Midbrain (tissue), 1 donor: ENCODE measurements at places on chromosomes 12 and 14.
A peak's percentile ranks its signal among the peaks of the same experiment; 100 is the strongest.

DNA sequence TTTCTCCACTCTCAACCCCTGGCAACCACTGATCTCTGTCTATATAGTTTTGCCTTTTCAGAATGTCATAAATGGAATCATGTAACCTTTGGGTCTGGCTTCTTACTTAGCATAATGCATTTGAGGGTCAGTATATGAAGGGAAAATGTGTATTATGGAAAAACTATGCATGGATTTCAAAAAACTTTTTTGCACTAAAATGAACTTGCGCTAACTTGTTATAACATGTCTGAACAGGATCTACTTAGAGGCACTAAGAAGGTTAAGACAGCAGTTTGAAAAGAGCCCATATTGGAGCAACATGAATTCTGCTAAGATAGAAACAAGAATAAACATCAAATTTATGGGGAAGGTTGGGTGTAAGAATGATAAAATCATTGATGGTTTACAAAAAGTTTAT is 29.1 kb downstream of the SLC39A9 start:
- no peak for DNase-seq

DNA sequence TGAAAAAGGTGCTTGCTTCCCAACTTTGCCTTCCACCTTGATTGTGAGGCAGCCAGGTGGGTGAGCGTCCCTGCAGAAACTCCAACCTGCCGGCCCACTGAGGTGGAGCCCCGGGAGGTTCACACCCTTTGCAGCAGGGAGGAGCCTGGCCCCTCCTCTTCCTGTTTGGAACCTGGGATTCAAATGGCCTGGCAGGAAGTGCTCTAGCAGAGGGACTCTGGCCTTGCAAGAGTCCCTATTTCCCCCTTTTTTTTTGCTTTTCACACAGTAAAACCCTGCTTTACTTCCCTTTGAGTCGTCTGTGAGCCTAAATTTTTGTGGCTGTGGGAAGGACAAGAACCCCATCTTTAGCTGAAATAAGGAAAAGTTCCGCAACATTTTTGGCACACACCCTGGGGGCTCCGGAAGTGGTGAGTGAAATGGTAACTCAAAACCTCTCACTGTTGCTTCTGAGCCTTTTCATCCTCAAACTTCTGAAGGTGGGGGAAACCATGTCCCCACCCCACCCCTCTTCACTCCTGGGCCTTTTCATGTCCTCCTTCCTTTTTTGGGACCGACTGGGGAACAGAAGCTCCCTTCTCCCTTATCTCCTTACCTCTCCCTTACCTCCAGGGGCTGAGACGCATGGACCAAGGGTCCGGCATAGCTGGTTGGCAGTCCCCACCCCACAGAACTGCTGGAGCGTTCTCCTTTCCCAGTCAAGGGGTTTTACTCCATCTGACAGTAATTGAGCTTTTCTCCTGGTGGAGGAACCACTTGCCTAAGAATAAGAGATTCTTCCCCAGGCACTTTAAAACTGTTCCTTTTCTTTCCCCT is 102.0 kb downstream of the KCNMB4 start:
- no peak for DNase-seq

GRCh38 chr12:28486521-28486920 is 296.3 kb downstream of the CCDC91 start:
- DNase-seq = no peak

DNA sequence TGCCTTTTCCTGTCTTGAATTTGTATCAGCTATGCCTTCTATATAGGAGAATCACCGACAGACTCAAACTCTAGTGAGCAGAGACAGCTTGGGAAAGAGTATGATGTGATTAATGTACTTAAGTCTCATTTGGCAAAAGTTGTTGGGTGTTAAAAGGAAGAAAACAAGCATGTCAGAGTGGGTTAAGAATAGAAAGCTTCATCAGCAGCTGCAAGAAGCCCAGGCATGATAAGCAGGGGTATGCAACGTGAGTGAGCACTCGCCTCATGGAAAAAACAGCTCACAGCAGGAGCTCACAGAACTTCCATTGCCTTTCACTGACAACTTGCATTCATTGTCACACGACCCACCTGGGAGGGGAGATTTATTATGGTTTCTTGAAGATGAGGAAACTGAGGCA is 35.9 kb upstream of the WNK1 start:
- DNase-seq = no peak

GRCh38 chr12:62977418-62977817 is 42.5 kb upstream of the PPM1H start:
- DNase-seq = no peak

DNA sequence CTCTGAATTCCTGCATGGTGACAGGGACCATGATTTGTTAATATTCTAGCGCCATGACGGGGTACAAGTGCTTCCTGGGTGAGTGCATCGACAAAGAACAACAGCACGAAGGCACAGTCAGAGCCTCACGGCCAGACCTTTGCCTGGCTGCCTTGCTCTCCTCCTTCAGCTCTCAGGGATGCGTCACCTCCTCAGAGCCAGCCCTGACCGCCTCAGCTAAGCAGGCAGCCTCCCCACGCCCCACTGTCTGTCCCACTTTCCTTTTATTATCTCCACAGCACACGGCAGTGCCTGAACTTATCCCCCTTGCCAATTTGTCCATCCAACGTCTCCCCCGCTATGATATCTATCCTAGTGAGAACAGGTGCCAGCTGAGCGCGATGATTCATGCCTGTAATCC is 16.5 kb upstream of the FZD10 start:
- no peak for DNase-seq

DNA sequence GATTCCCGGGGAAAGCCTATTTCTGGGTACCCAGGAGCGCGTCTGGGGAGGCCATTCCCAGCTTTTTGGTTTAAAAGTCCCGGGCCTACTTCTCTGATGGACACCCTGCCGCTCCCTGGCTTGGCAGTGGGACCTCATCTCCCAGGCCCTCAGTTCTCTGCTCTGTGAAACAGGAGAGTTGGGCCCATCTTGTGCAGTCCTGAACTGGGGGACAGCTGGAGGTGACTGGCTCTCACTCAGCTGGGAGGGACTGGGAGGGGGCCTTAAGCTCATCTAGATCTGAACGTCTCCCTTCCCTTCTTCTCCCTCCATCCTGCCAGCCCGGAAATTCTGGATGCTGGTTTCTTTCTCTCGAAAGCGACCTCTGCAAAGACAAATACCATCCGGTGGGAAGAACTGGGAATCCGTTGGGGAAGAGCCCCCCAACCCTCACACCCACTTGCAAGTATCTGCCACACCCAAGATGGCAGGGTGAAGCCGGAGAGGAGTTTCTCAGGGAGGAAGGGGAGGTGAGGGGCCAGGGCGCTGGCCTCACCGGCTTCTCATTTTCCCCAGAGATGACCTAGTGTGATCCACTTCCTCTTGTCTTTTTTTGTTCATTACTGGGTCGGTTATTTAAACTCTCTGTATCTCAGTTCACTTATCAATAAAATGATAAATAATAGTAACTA is 1.4 kb downstream of the RIN3 start:
- no peak for DNase-seq

- no peak for DNase-seq
These were observed 382.8 kb downstream of the ADAMTS20 start for GRCh38 chr12:43169115-43169681.

DNA sequence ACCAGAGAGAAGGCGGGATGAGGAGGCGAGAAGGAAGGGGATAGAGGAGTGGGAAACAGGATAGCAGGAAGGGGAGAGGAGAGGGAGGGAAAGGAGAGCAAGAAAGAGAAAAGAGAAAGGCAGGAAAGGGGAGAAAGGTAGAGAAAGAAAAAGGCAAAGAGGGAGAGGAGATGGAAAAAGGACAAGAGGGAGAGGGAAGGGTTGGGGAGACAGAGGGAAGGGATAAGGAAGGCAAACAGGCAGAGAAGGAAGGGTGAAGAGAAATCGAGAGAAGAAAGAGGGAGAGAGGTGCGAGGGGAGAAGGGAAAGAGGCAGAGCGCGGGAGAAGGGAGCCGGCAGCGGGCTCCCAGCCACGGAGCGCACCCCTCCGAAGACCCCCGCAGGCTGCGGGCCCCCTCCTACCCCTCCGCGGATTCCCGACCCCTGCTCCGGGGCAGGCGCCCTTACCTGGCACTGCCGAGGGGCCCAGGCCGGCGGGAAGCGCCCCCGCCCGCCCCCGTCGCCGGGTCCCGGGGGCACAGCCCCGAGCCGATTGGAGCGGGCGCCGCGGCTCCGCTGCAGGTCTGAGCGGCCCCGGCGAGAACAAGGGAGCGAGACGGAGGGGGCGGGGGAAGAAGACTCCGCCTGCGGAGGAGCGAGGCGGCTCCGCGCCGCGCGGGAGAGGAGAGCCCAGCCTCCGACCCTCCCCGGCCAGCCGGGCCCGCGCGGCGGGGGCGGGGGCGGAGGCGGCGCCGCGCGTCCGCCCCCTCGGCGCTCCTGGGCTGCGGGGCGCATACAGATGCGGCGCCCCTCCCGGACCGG is at the start of gene CDH24:
TSS of gene CDH24 (minus strand) at position 565 of the 801 bp plus-strand sequence. CDS start 1,787 bp downstream, outside the sequence.
- no peak for DNase-seq

DNA sequence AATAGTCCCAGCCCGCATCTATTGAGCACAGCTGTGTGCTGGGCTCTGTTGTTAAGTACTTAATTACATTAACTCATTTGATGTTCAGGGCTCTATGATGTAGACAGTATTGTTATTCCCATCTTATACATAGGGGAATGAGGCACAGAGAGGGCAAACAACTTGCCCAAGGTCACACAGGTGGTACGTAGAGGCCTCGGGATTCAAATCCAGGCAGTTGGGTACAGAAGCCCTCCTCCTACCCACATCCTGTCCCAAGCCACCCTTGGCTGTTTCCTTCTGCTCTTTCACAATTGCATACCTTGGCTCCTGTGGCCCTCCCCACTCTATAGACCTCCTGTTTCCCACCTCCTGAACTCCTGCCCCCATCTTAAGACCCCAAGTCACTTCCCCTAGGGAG is 10.0 kb upstream of the GPR68 start:
- no peak for DNase-seq

GRCh38 chr14:79293482-79294177 is 917.7 kb downstream of the DIO2 start:
- peak; percentile 35 for DNase-seq

GRCh38 chr12:67145692-67146091 is 123.5 kb upstream of the CAND1 start:
- DNase-seq = no peak

- DNase-seq = no peak
These were observed 119.2 kb upstream of the RFLNA start for GRCh38 chr12:124175704-124176103.
